ENCODE measurements at places on chromosomes 3 and 15. TPM values are rescaled to one million over a fixed set of nuclear protein-coding genes. Genes with fewer than 3 reads are reported as not detected.

The UTS2B gene
- not detected for total RNA-seq

The GPR15 gene
- total RNA-seq, result 1.3 TPM

The SCAANT1 gene
- total RNA-seq, result not detected

The GOLGA8T gene
- not detected for total RNA-seq

The C3orf20 gene
- not detected for total RNA-seq

The SH2D7 gene
- not detected for total RNA-seq

The CLASP2 gene
- total RNA-seq, result 45.5 TPM

The MBD4 gene
- total RNA-seq, result 52.4 TPM

The SYNPR gene
- not detected for total RNA-seq

DNA sequence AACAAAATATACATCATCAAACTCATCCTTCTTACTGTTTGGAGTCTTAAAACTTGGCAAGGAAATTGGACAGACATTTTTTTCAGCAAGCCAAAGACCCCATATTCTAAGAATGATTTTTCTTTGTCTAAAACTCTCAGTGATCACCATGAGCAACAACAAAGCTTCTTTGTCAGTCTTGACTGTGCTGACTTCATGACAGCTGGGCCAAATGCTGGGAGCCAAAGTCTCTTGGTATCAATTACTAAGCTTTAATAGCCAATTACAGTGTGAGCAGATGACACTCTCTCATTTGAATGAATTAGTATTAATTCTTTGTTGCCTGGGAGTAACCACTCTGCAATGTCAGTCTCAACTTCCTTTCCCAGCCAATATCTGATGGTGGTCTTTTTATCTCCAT is 48.1 kb upstream of the GK5 start:
- H3K27me3 ChIP-seq, result no peaks in the 10 kb centered on the region
- no peaks in the 10 kb centered on the region for H3K36me3 ChIP-seq
- H3K27ac ChIP-seq, result no peak overlapping the region
- no peak for DNase-seq
- peaks cover 14% of the 10 kb centered on the region for H3K4me1 ChIP-seq

- no peak overlapping the region for H3K4me3 ChIP-seq
- DNase-seq, result no peak
- H3K27ac ChIP-seq, result no peak overlapping the region
Observed at GRCh38 chr15:71643918-71644317, 166.4 kb upstream of the NR2E3 start.

GRCh38 chr15:25532269-25533140 is 93.7 kb upstream of the UBE3A start:
- H3K27ac ChIP-seq, result no peak overlapping the region
- no peak for DNase-seq
- H3K4me3 ChIP-seq, result no peak overlapping the region
- H3K36me3 ChIP-seq, result no peaks in the 10 kb centered on the region
- no peaks in the 10 kb centered on the region for H3K27me3 ChIP-seq

DNA sequence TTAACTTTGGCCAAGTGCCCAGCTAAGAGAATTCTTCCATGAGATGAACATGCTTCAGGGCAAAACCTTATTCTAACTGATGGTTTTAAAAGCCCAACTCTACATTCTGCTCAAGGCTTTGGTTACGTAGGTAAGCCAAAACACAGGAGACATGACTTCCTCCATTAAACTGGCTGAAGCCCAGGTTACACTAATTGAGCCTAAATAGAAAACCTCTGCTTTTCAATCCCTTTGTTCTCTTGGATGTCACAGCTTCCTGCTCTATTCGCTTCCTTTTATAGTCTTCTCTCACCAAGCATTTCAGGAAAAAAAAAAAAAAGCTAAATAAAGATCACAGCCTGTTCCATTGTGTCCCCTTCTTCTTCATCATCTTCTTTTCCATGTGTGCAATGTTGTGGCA is 420.4 kb downstream of the TIGIT start:
- no peak for DNase-seq
- H3K36me3 ChIP-seq, result peaks cover 2% of the 10 kb centered on the region

DNA sequence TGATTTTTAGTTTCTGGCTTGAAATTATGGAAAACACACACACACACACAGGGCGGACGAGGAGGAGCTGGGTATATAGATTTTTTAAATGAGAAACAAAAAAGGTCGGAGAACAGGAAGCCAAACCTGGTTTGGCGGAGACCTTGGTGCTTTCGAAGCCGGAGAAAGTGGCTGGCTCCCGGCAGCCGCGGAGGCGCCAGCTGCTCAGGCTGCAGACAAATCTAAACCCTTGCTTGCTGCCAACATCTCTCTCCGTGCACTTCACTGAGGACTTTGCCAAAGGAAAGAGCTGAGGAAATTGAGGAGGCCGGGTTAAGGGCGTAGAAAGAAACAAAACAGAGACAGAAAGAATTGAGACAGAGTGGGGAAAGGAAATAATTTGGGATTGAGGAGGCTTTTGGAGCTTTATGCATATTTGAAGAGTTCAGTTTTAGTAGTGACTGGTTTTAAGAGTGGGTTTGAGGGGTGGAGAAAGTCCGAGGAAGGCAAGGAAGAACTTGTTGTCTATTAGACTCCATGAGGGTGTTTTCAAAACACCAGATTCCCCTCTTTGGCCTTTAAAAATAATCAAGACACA is 2.2 kb downstream of the ZIC1 start:
- DNase-seq, result no peak
- H3K27ac ChIP-seq, result no peak overlapping the region
- peaks cover 22% of the 10 kb centered on the region for H3K36me3 ChIP-seq
- peaks cover 75% of the 10 kb centered on the region for H3K27me3 ChIP-seq
